Activated T-cell treated with anti-CD3 and anti-CD28 coated beads, Interleukin-2, amount 50 U/mL, for 4 hours (primary cell): ENCODE measurements at places on chromosomes 13 and 19.

GRCh38 chr13:49319951-49320350, 72.2 kb downstream of the CDADC1 start:
- no peak for DNase-seq

GRCh38 chr19:10935371-10936059, 6.9 kb downstream of the TIMM29 start:
- DNase-seq = no peak

GRCh38 chr13:48603375-48603774, 50.4 kb upstream of the CYSLTR2 start:
- no peak for DNase-seq

DNA sequence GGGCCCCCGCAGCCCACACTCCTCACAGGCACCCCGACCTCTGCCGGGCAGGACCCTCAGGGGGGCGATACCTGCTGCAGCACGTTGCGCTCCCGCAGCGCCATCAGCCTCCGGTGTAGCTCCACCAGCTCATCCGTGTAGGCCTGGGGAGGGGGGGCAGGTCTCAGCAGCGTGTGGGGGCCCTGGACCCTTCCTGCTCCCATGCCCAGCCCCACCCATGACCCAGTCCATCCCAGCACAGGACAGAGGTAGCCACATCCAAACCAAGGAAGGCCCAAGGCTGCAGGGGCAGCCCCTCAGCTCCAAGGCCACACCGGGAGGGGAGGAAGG, 66.5 kb downstream of the MLLT1 start:
- peak; percentile 4 for DNase-seq

DNA sequence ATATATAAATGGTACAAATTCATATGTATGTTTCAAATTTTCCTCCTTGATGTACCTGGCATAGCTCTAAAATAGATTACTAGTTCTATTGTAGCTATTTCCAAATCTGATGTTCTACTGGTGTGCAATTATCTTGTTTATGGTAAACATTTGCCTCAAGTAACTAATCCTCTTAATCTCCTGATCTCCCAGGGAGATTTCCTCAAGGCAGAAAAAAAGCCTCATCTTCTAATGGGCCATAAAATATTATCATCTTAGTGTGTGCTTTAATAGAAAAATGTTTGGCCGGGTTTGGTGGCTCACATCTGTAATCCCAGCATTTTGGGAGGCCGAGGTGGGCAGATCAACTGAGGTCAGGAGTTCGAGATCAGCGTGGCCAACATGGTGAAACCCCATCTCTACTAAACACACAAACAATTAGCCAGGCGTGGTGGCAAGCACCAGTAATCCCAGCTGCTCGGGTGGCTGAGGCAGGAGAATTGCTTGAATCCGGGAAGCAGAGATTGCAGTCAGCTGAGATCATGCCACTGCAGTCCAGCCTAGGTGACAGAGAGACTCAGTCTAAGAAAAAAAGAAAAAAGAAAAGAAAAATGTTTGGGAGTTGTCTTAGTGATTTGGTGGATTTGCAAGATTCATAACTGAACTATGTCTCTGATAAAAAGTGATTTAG, 498.9 kb upstream of the SLITRK5 start:
- no peak for DNase-seq

- DNase-seq = no peak
Measured at GRCh38 chr13:24050292-24050711, 110.2 kb upstream of the SPATA13 start.

- DNase-seq = no peak
Measured at GRCh38 chr13:46387064-46387851, at the start of gene RUBCNL. TSS of gene RUBCNL (minus strand) at chr13:46387252. CDS start at chr13:46372475, 14,777 bp downstream.

- DNase-seq = no peak
Measured at GRCh38 chr13:49315756-49316482, 68.2 kb downstream of the CDADC1 start.

GRCh38 chr13:111042661-111043226, 72.4 kb upstream of the ARHGEF7 start:
- no peak for DNase-seq

GRCh38 chr19:51726049-51726448, 2.3 kb upstream of the HAS1 start:
- no peak for DNase-seq

GRCh38 chr19:5479958-5480357, 24.7 kb downstream of the ZNRF4 start:
- no peak for DNase-seq

- DNase-seq = no peak
Measured at GRCh38 chr13:98505217-98505616, 71.7 kb downstream of the STK24 start.

DNA sequence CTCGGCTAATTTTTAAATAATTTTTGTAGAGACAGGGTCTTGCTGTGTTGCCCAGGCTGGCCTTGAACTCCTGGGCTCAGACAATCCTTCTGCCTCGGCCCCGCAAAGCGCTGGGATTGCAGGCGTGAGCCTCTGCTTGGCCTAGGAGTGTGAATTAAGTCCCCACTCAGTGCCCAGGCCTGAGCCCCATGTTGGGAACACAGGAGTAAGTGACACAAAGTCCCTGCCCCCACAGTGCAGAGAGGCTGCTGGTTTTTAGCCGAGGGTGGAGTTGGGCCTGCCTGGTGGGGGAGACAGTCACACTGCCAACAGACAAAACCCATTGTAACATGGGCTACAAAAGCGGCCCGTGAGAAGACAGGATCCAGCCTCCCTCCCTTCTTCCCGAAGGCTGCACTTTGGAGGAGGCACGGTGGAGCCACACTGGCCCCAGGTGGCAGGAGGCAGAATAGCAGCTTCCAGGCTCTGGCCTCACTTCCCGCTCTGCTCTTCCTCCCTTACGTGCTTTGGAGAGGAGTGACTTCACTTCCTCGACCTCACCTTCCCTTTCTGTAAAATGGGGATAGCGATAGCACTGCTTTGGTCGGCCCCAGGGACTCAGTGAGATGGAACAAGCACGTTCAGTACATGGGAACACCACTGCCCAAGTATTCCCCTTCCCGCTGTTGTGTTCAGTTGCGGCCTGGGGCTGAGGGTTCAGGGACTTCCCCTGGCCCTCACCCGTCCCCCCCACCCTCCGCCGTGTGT, 15.2 kb upstream of the EHD2 start:
- DNase-seq = peak; percentile 50
